ENCODE measurements at places on chromosomes 7 and 10.

DNA sequence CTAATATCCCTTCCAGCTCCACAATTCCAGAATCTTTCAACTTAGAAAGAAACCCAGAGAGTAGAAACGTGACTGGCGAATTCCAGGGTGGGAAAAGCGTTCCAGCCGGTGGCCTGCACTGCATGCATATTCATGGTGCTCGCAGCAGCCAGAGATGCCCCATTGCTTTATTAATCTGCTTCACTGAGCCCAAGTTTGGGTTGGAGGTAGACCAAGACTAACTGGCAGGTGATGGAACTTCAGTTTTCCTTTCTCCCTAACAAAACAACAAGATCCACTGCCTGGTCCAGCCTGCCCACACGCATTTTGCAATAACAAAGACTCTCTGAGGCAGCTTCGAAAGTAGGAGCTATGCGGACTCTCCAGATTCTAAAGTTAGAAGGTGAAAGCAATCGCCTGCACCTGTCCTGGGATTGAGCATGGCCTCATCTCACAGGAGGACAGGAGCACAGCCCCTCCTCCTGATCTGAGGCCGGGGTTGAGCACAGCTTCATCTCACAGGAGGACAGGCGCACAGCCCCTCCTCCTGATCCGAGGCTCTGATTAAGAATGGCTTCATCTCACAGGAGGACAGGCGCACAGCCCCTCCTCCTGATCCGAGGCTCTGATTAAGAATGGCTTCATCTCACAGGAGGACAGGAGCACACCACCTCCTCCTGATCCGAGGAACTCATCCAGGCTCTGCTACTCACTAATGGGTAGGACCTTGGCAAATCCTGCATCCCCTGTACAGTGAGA, 127.8 kb upstream of the LANCL2 start:
- no peak for ATAC-seq

DNA sequence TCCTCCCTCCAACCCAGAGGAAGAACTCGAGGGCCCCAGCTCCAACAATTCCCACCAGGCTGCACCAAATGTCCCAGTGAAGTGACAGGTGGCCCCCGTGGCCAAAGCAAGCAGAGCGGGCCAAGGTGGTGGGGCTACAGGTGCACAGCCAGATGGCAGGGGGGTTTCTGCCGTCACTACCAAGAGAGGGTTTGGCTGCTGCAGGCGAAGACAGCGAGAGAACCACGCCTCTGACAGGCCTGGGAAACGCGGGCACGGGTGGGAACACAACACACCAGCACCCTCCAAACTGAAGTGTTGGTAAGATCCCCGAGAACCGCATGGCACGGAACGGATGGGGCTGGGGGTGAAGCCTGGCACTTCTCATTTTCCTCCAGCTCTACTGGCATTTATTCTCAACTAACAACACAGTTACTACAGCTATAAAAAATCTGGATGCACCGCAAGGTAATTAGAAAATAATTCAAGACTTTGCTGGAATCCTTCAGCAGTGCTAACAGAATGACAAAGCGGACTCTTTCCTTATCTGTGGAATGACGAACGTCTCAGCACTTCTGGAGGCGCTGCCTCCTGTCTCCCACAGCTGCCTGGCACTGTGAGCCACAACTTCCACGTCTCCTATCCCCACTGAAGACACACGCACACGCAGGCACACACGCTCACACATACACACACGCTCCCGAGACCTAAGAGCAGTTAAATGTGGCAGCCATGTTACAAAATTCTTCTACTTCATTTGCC, 167.9 kb downstream of the TCERG1L start:
- ATAC-seq: no peak

DNA sequence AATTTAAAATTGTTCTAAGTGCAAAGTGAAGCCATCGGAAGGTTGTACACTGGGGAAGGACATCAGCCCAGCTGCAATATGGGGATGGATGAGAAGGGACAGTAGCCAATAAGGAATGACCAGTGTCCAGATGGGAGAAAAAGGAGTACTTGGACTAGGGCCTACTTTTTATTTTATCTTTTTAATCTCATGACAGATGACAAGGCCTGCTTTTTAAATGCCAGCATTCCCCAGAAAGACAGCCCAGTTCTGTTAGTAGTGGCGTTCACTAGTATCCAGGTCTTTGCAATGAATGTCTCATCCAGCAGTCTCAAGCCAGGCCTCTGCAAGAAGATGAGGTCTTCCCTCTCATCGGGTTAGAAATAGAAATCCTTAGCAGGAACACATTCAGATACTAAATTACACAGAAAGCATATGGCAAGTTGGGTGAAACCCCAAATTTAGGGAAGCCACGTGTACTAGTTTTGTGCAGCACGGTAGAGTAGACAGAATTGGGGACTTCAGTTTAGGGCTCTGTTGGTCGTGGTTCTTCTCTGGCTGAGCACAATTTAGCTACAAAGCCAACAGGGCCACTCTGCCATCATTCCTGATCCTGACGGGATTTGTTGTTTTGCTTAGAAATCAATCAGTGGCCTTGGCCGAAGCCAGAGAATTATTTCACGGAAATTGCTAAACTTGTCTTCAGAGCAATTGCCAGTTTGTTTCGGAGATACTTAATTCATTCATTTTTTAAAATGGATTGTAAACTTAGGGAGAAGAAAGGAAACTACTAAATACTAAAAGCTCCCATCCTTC, 227.8 kb downstream of the ARHGAP21 start:
- no peak for ATAC-seq

DNA sequence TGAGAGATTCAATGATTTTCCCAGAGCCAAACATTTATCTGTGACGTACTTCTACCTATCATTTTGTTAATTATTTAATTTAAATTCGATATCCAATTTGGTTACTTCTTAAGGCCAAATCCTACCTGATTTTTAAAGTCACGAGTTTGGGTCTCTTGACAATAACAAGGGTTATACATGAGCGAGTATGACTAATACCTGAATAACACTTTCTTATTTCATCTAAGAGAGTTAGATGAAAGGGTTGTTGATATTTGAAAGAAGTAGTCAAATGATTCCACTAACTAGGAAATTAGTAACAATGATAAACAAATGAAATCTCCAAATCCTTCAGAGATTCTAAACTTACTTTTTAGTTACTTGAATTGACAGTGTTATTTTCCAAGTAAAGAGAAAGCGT, 1086.9 kb downstream of the XPNPEP1 start:
- no peak for ATAC-seq

DNA sequence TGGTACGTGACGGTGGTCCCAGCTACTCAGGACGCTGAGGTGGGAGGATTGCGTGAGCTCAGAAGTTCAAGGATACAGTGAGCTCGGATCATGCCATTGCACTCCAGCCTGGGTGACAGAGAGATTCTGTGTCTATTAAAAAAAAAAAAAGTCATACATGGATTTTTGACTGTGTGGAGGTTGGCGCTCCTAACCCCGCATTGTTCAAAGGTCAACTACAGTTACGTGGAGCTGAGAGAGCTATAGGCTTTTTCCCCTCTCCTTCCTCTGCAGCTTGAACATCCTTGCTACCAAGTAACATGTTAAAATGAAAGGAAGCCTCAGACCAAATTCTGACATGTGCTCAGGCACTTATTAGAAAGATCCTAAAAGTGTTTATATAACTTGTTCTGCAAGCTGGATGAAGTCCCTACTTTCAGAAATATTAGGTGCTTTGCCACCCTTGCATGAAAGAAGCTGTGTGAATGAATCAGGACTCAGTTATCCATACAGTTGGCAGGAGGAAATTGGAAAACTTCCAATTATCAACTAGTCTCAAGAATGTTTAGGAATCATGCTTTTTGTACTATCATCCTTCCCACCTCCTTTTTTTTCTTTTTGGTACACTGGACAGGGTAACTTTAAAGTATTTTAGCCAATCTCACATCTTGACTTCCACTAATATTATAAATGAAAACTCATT, 12.5 kb upstream of the ST7 start:
- no peak for ATAC-seq

- ATAC-seq: no peak
Observed at GRCh38 chr7:78634093-78634492, 819.4 kb downstream of the MAGI2 start.

GRCh38 chr7:36188266-36188665, 35.2 kb downstream of the EEPD1 start:
- no peak for ATAC-seq

GRCh38 chr7:139523199-139523941, at the start of gene CLEC2L:
CLEC2L (plus strand) TSS chr7:139523685; CDS start chr7:139523928, 243 bp downstream.
- peak; percentile 36 for ATAC-seq

GRCh38 chr10:110657973-110658691, 14.0 kb downstream of the RBM20 start:
- no peak for ATAC-seq

DNA sequence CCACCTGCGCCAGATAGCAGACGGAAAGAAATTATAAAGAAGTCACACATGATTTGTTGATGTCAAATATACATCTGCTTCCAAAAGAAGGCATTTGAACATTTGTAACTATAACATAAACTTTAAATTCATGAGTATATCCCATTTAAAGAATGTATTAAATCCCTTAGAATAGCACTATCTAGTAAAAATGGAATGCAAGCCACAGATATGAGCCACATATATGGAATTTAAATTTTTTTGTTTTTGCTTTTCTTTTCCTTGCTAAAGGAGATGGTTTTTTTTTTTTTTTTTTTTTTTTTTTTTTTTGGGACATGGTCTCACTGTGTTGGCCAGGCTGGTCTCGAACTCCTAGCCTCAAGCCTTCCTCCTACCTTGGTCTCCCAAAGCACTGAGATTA, 730.8 kb downstream of the PHTF2 start:
- no peak for ATAC-seq

DNA sequence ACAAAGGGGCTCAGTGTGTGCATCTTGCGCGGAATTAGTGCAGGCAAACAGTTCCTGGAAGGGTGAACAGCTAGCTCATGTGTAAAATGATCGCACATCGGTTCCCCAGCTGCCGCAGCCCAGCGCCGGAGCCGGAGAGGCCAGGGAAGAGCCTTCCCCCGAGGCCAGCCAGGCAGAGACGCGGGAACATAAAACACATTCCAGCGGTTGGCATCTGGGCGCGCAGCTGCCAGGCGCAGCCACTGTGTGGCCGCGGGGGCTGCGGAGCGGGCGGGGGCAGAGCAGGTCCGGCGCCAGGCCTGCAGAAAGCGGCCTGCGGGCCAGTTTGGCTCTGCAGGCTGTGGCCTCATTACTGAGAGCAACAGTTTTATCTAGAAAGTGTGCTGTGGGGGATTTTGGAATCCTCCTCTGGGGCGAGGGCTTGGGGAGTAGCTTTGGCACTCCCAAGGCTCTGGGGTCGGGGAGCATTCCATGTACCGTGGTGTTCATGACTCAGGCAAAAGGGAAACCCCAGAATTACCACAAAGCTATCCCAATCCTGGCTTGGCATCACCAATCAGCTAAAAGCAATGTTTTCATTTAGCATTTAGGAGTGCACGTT, 74.3 kb downstream of the SAMD9 start:
- no peak for ATAC-seq

- ATAC-seq: no peak
Observed at GRCh38 chr7:44629829-44630522, 23.5 kb downstream of the OGDH start.

DNA sequence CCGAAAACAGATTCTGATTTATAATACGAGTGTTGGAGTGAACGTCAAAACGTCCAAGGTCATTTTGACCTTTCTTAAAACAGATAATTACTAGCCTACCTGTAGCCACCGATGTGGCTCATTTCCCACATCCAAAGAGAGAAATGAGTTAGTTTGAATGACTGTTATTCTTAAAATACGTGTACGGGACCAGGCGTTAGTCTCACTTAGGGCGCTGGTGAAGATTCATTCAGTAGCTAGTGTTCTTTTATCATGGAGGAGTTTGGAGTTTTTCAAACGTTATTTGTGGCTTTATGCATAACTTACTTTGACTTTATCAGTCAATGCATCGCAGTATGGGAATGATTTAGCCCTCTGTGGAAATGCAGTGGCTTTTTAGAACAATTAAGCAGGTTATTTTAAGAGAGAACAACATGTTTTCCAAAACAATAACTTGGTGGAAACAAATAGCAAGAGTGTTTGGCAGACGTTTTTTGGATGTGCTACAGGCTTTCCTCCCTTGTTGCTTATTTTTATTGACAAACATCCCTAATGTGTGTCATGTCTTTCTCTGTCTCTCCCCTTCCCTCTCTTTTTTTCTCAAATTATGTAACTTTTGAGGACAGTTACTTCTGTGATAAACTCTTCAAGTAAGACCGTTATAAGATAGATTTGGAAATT, 1.6 kb downstream of the BICC1 start:
- no peak for ATAC-seq

DNA sequence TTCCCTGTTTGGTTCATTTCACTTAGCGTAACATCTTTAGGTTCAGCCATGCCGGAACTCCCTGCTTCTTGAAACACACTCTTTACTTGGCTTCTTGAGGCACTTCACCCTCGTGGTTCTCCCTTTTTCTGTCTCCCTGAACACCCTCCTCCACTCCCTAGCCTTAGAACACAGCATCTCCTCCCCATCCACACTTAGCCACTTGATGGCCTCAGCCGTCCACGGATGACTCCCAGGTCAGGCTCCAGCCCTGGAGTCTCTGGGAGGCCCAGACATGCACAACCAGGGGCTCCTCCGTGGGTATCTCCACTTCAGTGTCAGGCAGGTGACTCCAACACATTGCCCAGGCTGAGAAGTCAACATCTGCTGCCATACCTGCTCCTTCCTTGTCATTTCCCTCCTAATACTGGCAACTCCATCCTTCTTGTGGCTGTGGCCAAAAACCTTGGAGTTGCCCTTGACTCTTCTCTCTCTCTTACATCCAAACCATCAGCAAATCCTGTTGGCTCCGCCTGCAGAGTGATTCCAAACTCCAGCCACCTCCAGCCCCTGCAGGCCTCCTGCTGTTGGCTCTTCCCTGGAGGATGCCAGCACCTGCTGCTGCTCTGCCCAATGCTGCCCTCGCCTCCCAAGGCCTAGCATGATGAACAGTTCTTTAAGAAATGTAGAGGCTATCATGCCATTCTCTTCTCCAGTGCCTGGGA, 8.4 kb upstream of the INMT start:
- peak; percentile 66 for ATAC-seq

- no peak for ATAC-seq
Observed at GRCh38 chr7:114507381-114507780, 92.8 kb downstream of the FOXP2 start.

GRCh38 chr7:137393570-137393969, 50.0 kb upstream of the PTN start:
- no peak for ATAC-seq

- peak; percentile 66 for ATAC-seq
Observed at GRCh38 chr10:11086177-11086840, 68.6 kb downstream of the CELF2 start.

DNA sequence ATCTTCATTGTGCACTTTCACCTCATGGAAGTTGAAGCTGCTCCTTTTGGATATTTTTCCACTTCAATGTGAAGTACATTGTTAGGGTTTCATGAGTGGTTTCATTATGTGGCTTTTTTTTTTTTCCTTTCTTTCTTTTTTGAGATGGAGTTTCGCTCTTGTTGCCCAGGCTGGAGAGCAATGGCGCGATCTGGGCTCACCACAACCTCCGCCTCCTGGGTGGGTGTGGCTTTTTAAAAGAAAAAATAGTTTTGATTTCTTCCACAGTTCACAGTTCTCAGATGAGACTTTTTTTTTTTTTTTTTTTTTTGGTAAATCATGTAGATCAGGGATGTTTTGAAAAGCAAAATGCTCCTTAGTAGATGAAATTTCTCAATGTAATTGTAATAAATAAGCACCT, 652.3 kb upstream of the ANKRD30A start:
- no peak for ATAC-seq

- ATAC-seq: no peak
Observed at GRCh38 chr7:144824360-144824759, 11.5 kb downstream of the TPK1 start.

- ATAC-seq: peak; percentile 42
Observed at GRCh38 chr7:130008941-130009847, 42.0 kb downstream of the ZC3HC1 start.

GRCh38 chr10:88243202-88243744, 339.8 kb downstream of the RNLS start:
- no peak for ATAC-seq

- no peak for ATAC-seq
Observed at GRCh38 chr7:126791306-126791705, 461.4 kb downstream of the GRM8 start.

All from gastroesophageal sphincter (tissue), 4 donors.